HT1080 (cell line): ENCODE measurements at places on chromosomes 5 and 9. TPM values are rescaled to one million over a fixed set of nuclear protein-coding genes. Genes with fewer than 3 reads are reported as not detected.
A peak's percentile ranks its signal among the peaks of the same experiment; 100 is the strongest.

- no peak for DNase-seq
Observed at GRCh38 chr5:89722538-89722937, 687.0 kb downstream of the CETN3 start.

DNA sequence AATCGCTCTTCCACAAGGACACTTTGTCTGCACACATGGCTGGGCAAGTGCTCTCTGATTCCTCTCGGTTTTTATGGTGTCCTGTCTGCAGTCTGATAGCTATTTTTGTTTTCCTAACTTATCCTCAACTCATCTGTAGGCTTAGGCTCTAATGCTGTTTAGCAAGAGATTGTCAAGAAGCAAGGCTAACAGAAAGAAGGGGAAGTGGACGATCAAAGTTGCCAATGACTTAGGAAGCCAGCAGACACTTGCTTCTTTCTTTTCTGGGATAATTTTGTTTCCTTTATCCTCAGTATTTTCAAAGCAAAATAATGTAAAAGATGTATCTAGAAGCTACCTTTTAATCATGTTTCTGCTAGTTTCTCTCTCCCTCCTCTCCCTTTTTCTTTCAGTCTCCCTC lies 130.7 kb downstream of the PRKACG start:
- DNase-seq, result no peak

DNA sequence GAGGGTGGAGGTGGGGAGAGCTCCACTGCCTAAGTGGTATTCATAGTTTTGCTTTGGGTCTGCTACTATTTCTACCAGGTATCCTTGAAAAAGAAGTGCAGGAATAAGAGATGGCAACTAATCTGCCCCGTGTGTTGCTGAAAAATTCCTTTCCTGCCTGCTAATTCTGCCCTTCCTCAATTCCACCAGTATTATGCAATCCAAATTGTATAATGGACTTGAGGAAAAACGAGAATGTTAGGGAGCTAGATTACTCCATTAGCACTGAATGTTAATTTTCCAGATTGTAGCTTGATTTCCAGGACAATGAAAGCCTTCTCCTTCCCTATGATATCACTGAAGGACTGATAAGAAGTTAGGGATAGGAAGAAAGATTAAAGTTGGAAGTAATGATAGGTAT lies 16.9 kb downstream of the ADAM19 start:
- DNase-seq, result no peak

DNA sequence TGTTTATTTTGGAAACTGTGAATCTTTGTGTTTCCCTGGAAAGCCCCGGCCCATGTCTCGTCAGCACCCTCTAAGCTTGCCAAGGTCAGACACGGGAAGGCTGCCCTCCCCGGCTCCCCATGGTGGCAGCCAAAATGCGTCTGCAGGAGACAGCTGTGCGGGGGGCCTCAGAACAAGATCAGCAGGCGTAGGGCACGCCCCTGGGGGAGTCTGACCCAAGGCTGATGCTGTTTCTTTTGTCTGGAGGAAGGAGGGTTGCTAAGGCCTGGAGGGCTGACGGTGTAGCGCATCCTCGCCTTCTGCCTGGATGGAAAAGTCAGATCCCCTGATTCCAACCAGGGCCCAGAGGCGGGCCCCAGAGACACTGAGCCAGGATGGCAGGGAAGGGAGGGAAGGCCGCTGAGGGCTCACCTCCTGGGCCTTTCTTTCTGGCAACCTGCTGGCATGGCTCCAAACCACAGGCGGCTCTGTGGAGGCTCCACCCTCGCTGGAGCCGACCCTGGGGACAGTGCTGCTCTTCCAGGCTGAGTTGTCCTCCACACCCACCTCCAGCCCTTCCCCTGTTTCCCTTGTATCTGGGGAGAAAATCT lies 57.2 kb downstream of the OLFM1 start:
- no peak for DNase-seq

DNA sequence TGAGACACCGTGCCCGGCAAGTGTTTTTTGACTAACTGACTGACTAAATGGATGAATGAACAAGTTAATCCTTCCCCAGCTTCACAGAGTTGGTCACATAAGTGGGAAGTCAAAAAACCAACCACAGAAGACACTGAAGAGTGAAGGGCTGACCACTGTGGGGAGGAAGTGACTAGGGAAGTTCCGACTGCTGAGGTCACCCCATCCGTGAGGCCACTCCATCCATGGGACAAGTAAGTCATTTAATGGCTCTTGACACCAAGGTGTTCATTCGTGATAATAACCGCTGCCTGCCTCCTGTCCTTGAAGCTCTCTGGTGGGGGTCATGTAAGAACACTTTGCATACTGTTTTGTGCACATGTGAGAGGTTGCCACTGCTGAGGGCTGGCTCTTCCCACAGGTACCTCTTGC lies 22.2 kb upstream of the CXCL14 start:
- no peak for DNase-seq

DNA sequence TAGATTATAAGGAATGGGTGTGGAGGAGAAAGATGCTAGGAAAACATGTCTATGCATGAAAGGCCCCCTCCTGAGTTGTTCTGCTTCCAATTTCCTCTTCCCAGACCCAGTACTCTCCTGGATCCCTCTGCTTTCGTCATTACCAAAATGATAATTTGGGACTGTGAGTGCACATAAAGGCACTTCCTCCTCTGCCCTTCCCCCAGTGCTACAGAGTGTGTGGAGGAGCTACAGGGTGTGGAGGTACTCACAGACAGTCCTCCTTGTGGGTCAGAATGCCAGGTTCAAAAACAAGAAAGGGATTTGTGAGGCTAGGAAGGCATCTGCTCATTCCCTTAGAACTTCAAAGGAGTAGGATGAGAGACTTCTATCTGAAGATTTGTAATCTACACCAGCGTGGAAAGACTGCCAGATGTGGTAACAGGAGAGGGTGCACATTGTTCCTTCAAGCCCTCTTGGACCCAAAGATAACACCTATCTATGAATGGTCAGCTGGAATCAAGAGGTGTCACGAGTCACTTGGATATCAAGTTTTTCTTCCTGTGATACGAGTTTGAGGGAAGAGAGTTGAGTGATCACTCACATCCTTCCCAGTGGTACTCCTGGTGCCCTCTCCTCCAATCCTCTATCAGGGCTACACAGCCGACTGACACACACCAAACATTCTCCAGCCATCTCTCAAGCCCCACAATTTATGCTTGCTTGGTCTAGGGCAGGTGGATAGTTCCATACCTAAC lies 201.1 kb downstream of the EPB41L4A start:
- no peak for DNase-seq

- DNase-seq, result no peak
Observed at GRCh38 chr9:114016629-114017423, 61.3 kb downstream of the AMBP start.

DNA sequence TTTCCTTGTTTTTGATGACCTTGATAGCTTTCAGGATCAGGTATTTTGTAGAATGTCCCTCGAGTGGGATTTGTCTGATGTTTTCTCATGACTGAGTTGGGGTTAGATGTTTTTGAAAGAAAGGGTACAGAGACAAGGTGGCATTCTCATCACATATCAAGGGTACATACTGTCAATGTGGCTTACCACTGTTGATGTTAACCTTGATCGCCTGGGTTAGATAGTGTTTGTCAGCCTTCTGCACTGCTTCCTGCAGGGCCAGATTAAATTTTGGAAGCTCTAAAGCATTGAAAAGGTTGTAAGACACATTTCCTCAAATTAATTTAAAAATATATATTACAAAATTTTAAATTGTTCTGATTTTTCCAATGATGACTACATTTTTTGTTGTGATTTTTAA lies 287.4 kb upstream of the ACTBL2 start:
- no peak for DNase-seq

DNA sequence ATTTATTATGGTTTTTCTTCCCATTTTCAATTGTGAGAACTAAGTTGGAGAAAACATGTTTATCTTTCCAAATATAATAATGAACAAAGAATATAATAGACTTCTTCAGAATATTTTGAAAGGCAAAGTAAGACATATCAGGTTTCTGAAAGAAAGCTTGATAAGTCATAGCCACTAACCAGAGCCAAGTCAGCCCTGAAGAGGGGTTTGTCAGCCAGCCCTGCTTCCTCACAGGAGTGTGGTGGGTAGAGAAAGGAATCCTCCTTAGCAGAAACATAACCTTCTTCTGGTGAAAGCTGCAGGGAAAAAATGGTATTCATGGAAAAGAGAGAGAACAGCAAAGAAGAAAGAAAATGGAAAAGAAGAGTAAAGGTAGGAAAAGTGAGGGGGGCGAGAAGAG lies 93.4 kb downstream of the MPDZ start:
- no peak for DNase-seq

DNA sequence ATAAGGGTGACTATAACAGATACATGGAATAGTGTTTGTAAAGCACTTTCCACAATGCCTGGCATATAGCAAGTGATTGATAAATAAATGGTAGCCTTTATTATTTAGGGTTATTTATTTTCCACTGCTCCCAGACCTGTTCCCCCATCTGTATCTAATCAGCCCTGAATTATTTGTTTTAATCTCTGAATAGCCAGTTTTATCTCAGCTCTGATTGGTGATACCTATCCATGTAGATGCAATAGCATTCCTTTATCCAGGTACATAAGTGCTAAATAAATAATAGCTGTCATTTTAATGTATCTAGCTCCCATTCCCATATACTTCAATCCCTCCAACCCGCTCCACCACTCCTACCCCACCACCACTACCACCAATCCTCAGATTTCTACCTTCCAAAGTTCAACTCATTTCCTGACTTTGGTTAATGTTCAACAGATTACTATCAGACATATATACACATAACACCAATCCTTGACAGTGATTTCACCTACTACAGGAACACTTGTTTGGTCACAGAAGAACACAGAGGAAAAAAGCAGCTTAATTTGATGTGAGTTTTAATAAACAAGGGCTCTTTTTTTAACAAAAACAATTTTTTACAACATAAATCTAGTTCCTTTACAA lies 14.0 kb downstream of the PRKAA1 start:
- DNase-seq, result no peak

DNA sequence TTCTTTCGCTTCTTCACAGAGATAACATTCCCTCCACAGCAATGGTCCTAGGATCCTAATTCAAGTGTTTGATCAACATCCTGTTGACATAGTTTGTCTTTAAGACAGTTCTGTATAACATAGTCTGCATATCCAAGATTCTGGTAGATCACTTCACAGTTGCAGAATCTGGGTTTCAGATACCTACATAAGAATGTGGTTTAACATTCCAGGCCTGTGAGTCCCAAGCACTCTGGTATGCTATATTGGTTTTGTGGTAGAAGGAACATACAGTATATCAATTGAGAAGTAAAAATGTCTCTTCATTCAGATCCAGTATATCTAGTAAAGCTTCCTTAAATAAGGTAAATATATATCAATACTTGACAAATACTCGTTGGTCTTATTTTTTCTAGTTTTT lies 914.2 kb upstream of the CDH6 start:
- DNase-seq, result peak; percentile 85

- DNase-seq, result no peak
Observed at GRCh38 chr5:172004824-172005237, 1.6 kb downstream of the FBXW11 start.

DNA sequence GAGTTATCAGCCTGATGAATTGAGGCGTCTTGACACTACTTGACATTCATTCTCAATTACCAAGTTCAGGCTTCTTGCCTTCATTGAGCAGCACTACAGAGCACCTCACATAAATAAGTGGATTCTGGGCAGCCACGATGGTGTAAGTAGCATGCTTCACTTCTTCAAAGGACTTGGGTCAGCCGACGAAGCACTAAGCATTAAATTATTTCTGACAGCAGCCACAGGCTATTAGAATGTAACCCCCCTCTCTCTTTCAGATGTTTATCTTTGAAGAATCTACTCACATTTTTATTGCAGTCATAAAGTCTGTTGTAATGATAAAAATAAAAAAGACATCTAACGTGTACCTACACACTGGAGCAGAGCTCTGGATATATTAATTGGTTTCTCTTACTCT lies 45.9 kb upstream of the VPS13A start:
- no peak for DNase-seq

DNA sequence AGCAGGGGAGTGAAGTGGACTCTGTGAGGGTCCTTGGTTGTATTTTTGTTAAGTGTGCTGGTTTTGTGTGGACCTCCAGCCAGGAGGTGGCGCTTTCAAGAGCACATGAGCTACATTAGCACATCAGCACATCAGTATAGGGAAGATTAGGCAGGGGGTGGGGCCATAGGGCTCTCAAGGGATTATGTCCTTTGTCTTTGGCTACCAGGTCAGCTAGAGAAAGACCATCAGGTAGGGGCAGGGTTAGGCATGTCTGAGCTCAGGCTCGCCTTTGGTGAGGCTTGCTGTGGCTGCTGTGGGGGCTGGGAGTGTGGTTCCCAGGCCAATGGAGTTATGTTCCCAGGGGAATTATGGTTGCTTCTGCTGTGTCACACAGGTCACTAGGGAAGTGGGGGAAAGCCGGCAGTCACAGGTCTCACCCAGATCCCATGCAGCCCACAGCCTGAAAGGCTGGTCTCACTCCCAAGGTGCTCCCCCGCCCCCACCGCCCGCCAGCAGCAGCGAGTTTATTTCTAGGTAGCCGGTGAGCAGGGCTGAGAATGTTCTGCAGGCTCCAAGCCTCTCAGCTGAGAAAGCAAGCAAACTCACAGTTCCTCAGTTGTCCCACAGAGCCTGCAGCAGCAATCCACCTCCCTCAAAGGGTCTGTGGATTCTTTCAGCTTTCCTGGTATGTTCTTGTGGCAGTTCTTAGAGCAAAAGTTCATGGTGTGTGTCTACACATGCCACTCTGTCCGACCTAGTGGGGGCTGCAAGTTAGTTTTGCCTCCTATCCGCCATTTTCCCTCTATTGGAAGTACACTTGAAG lies 13.7 kb downstream of the OR1J1 start:
- peak; percentile 66 for DNase-seq

- no peak for DNase-seq
Observed at GRCh38 chr9:96868709-96869108, 14.4 kb upstream of the ZNF782 start.

LCN12 gene
- total RNA-seq, result not detected in 2 replicates

CNTNAP3 gene
- 2.7 and 4.8 TPM in 2 replicates for total RNA-seq

CDH12 gene
- 0.30 and 0.98 TPM in 2 replicates for total RNA-seq

DMRTA1 gene
- total RNA-seq, result 1.3 and 1.4 TPM in 2 replicates

OCLN gene
- 3.9 and 4.0 TPM in 2 replicates for total RNA-seq

PCDHB10 gene
- total RNA-seq, result 0.11 TPM in 1 of 2 replicates, not detected in the other

MSANTD3 gene
- total RNA-seq, result 126 TPM in 2 replicates

SLC36A2 gene
- not detected in 2 replicates for total RNA-seq

TMC1 gene
- not detected in 2 replicates for total RNA-seq
